ENCODE measurements at places on chromosomes 3 and 15. TPM values are rescaled to one million over a fixed set of nuclear protein-coding genes. Genes with fewer than 3 reads are reported as not detected.

The FHIT gene
- 54.9 TPM for total RNA-seq

The GPR149 gene
- total RNA-seq: not detected

The DPH3 gene
- 26.1 TPM for total RNA-seq

The GRAMD1C gene
- total RNA-seq: 3.0 TPM

The IL12A gene
- not detected for total RNA-seq

The ABI3BP gene
- total RNA-seq: not detected

The TMOD2 gene
- total RNA-seq: 5.1 TPM

The ETV5 gene
- 3.4 TPM for total RNA-seq

The SEMA3G gene
- 0.36 TPM for total RNA-seq

The SYNM gene
- 3.3 TPM for total RNA-seq

The TM6SF1 gene
- 31.8 TPM for total RNA-seq

The ISLR gene
- 0.12 TPM for total RNA-seq

The SLC22A14 gene
- total RNA-seq: 0.21 TPM

The KNG1 gene
- total RNA-seq: not detected

The ZNF662 gene
- total RNA-seq: 3.8 TPM

The CCR4 gene
- total RNA-seq: 112 TPM

The AP3S2 gene
- total RNA-seq: 40.2 TPM

The SEMA6D gene
- total RNA-seq: not detected

The PLCH1 gene
- total RNA-seq: 0.14 TPM

The SCAANT1 gene
- total RNA-seq: not detected

The TMEM207 gene
- not detected for total RNA-seq

The AHSG gene
- 0.14 TPM for total RNA-seq

The FBXL22 gene
- total RNA-seq: 0.79 TPM

The BFSP2 gene
- total RNA-seq: not detected

The MAP4 gene
- 135 TPM for total RNA-seq

The ACOX2 gene
- total RNA-seq: not detected

The TNFAIP8L3 gene
- 0.30 TPM for total RNA-seq

The SAXO2 gene
- 1.1 TPM for total RNA-seq

The GOLGA8J gene
- total RNA-seq: not detected

The PRR20G gene
- total RNA-seq: not detected

The C3orf49 gene
- total RNA-seq: not detected

The GOLGA6D gene
- total RNA-seq: not detected

The CCDC13 gene
- total RNA-seq: 0.70 TPM

The SLC28A1 gene
- not detected for total RNA-seq

The AQR gene
- total RNA-seq: 33.9 TPM

The KPNA1 gene
- total RNA-seq: 69.9 TPM

The FAM131A gene
- 7.6 TPM for total RNA-seq

The ANP32A gene
- total RNA-seq: 204 TPM

The ADAMTS17 gene
- total RNA-seq: 2.6 TPM

The CACNA2D2 gene
- total RNA-seq: 5.4 TPM

The SH3BP5 gene
- total RNA-seq: 19.6 TPM

The CELSR3 gene
- total RNA-seq: 14.2 TPM

The SLC9C1 gene
- total RNA-seq: not detected

The SAMD7 gene
- not detected for total RNA-seq

The HPS3 gene
- 18.9 TPM for total RNA-seq

The RGMA gene
- total RNA-seq: 1.7 TPM

Measured in activated T-cell treated with anti-CD3 and anti-CD28 coated beads, Interleukin-2, amount 50 U/mL, for 72 hours (primary cell).